ENCODE measurements at places on chromosomes 11 and 22.
A peak's percentile ranks its signal among the peaks of the same experiment; 100 is the strongest.

DNA sequence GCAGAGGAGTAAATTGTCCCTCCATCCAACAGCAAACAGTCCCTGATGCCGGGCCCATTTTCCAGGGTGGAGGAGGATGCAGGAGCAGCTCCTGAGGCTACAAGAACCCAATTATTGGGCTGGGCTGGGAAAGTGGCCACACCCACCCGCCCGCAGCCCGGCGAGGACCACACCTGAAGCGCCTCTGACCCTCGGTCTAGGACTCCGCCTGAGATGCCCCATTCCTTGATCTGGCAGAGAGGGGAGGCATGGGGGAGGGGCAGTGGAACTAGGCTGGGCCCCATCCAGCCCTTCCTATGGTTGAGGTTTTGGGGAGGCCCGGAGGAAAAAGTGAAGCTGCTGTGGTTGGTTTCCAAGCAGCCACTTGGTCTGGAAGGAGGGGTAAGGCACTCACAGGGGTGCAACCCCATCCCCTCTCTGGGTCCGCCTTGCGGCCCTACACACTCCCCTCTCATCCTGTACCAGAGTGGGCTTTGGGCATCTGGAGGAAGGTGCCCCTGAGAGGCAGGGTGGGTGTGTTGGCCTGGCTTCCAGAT lies 2.4 kb upstream of the LGALS1 start:
- no peak for DNase-seq

DNA sequence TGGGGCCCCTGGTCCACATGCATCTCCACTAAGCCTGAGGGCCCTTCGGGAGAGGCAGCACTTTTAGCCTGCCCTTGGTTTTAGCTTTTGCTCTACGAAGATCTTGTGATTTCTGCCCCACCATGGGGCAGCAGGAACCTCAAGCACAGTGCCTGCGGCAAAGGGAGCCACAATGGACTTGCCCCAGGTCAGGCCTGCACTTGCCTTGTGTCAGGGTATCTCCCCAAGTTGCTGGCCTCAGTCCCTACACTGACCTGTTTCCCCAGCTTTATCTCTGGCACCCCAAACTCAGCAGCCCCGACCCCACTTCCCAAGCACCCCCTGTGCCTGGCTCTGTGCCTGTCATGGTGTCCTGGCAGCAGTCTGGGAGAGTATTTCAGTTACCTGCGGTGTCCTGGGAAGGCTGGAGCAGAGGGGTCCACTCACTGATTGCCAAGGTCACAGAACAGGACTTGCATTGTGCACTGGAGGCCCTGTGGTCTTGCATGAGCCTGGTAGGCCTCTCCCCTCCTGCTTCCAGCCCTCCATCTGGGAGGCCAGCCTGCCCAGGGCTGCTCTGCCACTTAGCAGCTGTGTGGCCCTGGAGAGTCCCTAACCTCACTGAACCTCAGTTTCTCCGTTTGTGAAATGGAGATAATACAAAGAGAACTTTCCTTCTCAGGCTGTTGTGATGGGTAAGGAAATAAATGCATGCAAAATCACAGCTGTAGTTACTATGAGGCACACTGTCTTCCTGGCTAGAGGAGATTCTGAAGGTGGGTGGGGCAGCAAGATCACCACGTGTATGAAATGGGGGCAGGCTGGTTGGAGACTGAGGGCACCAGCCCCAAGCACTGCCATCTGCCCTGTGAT lies 3.6 kb upstream of the AIFM3 start:
- no peak for DNase-seq

DNA sequence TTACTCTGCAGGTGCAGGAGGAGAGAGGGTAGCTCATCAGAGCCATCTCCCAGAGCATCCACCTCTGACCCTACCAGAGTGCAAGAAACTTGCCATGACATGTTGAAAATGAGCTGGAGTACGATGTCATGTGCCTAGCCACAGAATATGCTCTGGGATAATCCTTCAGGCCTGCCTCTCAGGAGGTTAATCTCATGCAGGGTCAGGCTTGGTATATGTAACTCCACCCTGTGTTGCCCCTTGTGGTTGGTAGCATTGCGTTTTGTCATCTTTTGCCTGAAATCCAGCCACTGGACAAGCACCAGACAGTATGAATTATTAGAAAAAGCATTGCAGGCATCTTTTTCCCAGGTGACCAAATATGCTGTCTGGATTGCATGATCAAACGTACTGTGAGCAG lies 36.2 kb downstream of the CNTF start:
- DNase-seq: no peak

DNA sequence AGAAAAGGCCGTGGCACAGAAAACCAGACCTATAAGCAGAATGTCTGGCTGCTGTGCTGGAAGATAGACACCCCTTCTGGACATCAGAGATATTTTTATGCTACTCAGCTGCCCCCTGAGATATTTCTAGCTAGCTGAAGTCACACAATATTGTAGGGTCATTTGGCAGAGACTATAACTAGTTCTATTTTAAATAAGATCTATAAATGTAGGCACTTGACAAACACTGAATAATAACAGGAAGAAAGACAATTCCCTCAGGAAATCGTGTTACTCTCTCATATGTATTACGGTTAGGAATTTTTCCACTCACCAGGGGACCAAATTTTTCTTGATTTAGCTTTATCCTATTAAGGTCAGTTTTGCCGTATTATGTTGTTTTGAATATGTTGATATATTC lies 845.4 kb downstream of the OPCML start:
- DNase-seq: no peak

DNA sequence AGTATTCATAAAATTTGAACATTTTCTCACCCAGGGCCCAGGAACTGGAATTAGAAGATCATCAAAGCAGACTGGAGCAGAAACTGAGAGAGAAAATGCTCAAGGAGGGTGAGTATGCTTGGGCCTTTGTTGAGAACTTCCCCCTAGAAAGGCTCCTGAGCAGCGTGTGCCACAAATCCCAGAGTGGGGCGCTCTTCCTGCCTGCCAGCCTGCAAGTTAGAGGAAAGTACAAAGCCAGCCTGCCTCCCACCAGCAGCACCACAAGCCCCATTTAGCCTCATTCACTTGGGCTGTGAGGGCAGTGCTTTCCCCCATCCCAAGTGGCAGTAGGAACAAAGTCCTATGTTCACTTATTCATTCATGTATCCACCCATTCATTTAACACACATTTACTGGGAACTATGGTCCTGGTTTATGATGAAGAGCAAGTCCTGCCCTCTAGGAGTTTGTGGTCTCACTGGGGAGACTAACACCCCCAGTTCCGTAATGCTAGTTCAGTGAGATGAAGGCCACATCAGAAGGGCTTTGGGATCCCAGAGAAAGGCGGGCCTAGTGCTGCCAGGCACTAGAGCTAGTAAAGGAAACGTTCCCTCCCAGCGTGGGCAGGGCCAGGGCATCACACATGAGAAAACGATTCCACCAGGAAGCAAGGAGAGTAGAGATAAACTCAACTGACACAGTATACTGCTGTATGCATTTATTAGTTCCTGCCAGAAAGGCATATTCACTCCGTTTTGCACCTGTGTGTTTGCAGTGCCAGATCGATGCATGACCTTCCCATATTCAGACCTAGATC lies 22.4 kb upstream of the PARVA start:
- no peak for DNase-seq

DNA sequence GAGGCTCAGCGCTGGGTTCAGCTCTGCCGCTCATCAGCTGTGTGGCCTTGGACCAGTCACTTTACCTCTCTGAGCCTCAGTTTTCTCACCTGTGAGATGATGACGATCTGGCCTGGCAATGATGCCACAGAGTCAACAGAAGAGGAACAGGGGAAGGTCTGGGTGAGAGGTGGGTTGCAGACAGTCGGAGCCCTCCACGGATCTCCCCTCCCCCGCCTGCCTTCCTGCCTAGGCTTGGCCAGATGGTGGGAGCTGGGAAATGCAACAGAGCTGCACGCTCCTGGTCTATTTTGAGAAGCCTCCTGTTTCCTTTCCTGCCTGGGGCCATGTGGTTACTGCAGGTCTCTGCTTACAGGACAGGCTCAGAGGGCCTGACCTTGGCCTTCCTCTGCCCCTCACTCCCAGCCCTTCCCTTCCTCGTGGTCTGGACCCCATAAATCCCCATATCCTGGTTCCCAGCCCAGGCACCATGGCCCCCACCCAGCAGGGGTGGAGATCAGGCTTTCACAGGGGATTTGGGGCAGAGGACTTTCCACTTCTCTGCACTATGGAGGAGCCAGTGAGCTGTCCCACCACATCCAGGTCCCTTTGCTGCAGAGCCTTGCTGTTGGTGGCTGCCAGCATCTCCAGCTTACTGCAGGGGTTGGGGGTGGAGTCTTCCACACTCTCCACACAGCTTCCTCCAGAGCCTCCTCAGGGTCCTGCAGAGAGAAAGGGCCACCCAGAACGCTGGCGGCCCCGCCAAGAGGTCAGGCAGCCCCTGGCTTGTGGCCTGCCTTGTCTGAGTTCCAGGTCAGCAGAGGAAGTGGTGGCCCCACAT lies 46.9 kb downstream of the C11orf96 start:
- no peak for DNase-seq

- peak; percentile 1 for DNase-seq
Observed at GRCh38 chr22:32473388-32473952, 1.1 kb upstream of the FBXO7 start.

GRCh38 chr22:32776802-32777201 lies 24.7 kb upstream of the TIMP3 start:
- no peak for DNase-seq

DNA sequence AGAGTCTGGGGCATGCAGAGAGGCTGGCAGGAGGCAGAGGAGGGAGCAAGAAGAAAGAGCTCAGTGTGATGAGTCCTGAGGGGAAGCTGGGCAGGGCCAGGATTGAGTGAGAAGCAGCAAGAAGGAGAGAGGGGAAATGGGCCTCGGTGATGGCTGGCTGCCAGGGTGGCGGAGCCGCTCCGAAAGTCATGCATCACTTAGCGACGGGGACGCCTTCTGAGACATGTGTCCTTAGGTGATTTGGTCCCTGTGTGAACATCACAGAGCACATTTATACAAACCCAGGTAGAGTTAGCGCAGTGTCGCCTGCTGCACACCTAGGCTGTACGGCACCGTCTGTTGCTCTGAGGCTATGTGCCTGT lies 15.1 kb downstream of the TBC1D22A start:
- no peak for DNase-seq

Measured in T-helper 22 cell (primary cell).